ENCODE measurements at places on chromosomes 11 and 22.
A peak's percentile ranks its signal among the peaks of the same experiment; 100 is the strongest.

- no peak for DNase-seq
These were observed 992 bp downstream of the LGALS12 start for GRCh38 chr11:63506876-63507275.

DNA sequence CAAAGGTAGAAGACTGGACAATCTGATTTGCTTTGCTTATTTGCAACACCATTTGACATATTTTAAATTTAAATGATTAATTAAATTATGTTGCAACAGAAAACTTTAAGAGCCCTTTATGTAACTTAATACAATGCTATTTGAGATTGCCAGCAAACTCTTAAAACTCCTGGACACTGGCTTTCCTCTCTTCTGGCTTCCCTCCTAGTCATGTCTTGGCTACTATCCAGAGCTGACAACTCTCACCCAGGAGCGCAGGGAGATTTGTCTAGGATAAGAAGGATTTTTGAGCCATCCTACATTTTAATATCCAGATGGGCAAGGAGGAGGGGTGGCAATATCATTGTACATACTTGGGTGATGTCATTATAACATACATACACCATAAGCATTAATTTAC is 134.3 kb downstream of the ELP4 start:
- DNase-seq: peak; percentile 74

- no peak for DNase-seq
These were observed 59.2 kb upstream of the CLPB start for GRCh38 chr11:72493426-72494108.

DNA sequence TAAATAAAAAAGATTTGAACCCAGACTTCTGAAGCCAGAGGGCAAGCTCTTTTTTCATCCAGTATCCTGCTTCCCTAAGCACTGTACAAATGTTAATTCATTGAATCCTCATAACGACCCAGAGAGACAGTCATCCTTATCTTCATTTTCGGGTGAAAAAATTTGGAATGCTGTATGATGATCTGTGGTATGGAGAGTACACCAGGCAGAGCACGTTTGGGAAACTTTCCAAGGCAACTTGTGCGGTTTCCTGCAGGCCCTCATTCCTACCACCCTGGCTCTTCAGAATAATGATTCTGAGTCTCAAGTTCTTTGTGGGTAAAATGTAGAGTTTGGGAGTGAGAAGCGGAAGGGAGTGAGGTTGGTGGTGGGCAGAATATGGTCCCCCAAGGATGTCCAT is 177.9 kb upstream of the CADM1 start:
- DNase-seq: no peak

DNA sequence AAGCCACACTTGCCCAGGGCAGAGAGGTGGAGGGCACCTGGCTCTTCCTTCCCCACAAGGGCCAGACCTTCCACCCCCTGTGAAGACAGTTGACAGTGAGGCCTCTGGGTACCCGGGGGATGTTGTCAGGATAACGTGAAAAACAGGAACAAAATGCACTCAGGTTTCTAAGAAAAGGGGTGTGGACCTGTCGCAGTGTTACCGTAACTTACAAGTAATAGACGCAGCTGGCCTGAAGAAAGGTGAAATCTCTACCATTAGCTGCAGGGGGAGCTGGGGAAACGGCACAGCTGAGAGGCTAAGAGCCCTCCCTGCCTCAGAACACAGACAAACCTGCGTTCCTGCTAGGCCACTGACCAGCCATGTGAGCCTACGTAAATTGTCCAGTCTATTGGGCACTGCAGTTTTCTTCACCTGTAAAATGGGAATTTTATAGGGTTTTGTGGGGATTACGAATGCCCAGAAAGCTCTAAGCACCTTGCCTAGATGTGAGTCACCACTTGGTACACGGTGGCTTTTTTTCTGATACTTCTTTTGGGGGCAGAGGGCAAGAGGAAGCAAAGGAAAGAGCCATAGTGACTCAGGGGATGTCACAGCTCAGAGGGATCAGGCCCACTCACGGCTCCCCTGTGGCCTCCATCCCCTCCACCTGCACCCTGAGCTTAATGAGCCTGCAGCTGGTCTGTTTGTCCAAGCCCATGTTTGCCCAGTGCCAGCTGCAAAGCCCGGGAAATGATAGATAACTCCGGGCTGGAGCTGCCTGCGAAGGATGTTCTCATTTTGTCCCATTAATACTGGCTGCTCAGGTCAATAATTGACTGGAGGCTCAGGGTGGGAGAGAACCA is 18.4 kb upstream of the CABP7 start:
- DNase-seq: peak; percentile 54

- DNase-seq: no peak
These were observed 54.8 kb upstream of the SPON1 start for GRCh38 chr11:13907678-13908077.

GRCh38 chr11:4839851-4840549 is 9.0 kb downstream of the OR51S1 start:
- no peak for DNase-seq

DNA sequence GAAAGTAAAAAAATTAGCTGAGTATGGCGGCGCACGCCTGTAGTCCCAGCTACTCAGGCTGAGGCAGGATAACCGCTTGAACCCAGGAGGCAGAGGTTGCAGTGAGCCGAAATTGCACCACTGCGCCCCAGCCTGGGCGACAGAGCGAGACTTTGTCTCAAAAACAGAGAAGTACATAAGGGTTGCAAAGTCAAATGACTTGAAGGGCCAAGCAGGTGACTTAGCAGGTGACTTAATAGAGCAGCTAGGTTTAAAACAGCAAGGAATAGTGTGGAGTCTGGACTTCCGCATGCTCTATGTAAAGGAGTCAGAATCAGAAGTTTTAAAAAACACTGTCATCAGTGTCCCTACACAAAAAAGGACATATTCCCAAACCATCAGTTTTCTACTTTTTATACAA is 31.7 kb downstream of the EP300 start:
- DNase-seq: no peak

GRCh38 chr11:62542750-62543567 is 3.6 kb downstream of the AHNAK start:
- peak; percentile 73 for DNase-seq

GRCh38 chr11:96012086-96012824 is 88.3 kb upstream of the MTMR2 start:
- DNase-seq: peak; percentile 89

DNA sequence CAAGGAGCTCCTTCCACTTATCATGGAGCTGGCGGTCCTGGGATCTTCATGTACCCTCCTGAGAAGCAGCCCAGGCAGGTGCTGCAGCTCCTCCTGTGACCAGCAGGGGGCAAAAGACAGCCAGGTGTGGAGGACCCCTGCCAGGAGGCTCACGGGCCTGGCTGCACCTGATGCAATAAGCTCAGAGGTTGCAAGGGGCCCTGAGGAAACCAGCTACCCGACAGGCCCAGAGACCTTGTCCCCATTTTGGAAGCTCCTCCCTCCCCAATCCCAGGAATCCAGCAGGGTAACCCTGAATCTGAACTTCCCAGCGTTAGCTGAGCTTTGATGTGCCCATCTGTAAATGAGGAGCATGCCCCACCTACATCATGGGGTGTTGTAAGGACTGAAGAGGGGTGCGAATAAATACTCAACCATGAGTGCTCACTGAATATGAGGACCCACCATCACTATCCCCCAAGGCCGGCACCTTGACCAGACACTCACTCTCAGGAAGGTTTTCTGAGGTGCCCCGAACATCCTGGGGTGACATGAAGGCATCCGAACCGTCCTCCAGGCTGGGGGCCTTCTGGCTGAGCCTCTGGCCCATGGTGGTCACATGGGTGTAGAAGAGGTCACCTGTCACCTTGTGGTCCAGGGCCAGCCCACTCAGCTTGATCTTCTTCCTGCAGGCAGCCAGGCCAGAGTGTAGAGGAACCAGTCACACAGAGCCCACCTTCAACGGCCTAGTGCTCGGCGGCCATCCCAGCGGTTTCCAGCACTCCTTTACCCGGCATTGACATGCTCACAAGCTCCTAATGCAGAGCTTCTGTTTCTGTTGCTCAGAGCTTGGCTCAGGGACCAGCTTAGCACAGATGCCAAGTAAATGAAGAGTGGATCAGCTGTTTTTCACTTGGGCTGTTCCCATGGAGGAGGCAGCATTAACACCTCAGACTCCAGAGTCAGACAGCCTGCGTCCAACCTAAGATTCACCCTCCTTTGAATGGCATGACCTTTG is 21.7 kb downstream of the SLC43A1 start:
- peak; percentile 56 for DNase-seq

GRCh38 chr11:62614275-62614674 is 1.2 kb downstream of the ROM1 start:
- no peak for DNase-seq

GRCh38 chr11:34262531-34263081 is 95.2 kb downstream of the ABTB2 start:
- no peak for DNase-seq

DNA sequence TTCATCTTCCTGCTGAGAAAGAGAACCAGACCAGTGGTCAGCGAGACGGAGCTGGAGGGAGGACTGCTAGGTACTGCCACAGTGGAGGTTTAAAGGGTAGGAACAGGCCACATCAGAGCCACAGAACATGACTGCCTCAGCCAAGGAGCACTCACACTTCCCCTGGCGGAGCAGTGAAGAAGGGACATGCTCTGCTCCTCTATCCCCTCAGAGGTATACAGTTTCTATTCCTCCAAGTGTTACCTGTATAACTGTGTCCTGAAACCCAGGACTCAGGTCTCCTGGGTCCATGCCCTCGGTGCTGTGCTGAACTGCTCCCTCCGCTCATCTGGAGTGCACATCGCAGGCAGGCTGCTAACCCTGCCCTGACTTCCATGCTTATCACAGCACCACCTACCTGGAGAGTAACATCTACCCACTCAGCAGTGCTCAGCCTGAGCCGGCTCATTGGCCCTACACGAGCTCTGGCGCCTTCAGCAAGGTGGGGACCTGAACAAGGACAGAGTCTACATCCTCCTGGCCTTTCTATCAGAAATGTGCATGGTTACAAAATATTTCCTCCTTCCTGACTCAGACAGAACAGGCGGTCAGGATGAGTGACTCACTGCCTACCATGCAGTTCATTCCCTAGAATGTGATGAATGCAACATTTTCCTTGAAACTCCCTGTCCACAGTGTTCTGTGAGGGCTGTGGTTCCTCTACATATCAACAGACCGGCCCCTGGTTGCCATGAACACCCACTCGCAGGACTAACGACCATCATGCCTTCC is 52.9 kb downstream of the C11orf58 start:
- DNase-seq: no peak

- DNase-seq: no peak
These were observed 507.1 kb downstream of the SOX6 start for GRCh38 chr11:15849257-15849656.

DNA sequence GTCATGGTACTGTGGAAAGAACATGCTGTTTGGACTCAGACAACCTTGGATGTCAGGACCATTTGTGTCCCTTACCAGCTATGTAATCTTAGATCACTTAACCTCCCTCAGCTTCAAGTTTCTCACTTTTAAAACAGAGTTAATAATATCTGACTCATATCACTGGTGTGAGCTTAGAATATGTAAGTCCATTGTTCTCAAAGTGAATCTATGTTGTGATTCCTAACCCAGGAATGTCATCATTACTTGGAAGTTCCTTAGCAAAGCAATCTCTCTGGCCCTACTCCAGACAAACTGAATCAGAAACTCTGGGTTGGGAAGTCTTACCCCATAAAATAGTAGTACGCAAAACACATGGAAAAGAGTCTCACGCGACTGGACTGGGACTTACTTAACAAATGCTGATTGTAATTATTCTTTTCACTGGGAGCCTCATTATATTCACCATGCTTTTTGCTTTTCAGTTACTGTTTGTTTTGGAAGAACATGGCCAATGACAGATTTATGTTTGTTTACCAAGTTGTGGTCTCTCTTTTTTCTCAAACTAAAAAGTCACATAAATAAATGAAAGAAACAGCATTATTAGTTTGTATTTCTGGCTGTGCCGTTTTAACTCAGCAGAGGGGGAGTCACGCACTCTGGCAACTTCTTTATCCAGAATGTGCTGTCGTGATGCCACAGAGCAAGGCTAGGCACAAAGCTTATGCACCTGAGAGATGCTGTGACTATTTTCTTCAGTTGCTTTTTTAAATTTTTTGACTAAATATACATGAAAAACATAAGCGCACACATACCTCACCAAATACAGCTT is 217.7 kb upstream of the CTSC start:
- DNase-seq: no peak

- no peak for DNase-seq
These were observed 40.4 kb downstream of the FLI1 start for GRCh38 chr11:128734103-128734831.

DNA sequence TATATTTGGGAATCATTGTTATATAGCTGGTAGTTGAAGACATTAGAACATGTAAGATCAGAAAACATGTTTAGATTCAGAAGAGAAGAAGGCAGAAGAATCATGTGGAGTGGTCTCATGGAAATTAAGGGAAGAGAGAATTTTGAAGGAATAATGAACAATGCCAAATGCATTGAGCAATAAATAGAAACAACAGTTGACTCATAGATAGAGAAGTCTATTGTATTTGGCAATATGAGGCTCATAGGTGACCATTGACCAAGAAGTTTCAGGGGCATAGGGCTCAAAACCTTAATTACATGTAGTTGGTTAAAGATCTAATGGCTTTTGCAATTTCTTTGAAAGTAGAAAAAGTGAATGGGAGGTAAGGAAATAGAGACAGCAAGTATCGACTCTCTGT is 123.9 kb downstream of the PAX6 start:
- DNase-seq: no peak
